ENCODE measurements at places on chromosomes 13 and 19.

- DNase-seq, result no peak
Measured at GRCh38 chr13:41516760-41517159, 59.4 kb downstream of the RGCC start.

GRCh38 chr19:18850471-18851375, 19.0 kb downstream of the UPF1 start:
- no peak for DNase-seq

DNA sequence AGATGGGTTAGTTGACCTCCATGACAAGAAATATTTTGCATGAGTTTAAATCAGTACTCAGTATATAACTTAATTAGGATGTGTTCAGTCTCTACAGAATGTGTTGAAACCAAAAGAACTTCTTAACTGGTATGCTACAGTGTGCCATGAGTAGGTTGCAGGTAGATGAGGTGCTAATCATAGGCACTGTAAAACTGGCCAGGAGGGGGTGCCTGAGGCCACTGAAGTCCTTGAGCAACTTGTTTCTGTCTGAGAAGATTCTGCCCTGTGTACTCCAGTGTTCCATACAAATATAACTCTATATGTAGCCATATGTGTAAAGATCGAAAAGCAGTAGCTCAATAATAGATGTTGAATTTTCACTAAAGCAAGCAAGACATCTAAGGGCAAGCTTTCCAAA, 549.2 kb upstream of the KLF12 start:
- no peak for DNase-seq

DNA sequence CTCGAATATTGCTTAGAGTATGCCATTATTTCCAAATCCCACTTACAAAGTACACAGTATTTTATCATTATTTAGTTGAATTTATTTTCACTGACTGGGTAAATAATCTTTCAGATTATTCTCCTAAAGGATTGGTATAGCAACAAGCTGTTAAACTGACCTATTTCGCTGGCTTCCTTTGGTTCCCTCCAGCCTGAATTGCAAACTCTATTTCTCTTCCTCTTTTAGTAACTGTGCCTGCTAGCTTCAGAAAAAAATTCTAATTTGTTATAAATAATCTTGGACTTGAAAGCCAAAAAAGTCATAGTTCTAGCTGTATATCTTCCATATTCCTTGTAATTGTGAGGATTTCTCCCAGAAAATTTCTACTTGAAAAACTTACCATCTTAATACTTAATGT, 15.0 kb upstream of the CCNA1 start:
- no peak for DNase-seq

- DNase-seq, result no peak
Measured at GRCh38 chr13:51804295-51805172, 571 bp upstream of the DHRS12 start.

GRCh38 chr13:20121159-20121525, 39.7 kb downstream of the GJA3 start:
- DNase-seq, result no peak

DNA sequence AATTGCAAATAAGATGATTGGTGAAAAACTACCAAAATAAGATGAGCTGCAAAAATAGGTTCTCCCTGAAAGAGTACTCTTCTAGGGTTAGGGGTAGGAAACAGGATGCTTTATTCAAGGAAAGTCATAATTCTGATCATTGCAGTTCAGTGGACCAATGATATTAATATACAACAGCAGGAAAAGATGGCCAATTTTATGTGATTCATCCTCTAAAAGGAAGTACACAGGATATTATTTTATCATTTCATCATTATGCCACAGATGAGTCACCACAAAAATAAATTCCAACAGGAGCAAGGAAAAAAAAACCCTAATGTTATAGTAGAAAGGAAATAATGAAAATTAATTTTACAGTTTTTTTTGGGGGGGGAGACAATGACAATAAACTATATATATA, 205.0 kb downstream of the NALCN start:
- DNase-seq, result no peak

GRCh38 chr13:23551213-23552008, 18.8 kb upstream of the TNFRSF19 start:
- no peak for DNase-seq

DNA sequence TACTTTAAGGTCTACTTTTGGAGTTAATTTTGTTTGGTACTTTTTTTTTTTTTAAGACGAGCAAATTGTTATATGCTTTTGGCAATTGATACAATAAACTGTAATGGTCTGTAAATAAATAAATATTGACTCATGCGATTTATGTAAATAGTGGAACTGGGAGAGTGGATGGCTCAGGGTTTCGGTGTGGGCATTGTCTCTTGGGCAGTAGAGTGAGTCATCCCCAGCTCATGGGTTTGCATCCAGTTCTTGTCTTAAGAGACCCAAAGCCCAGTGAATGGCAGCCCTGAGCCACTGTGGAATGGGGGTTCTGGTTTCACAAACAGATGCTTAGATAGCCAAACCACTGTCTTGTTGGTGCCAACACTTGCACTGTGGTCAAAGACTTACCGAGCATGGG, 33.0 kb downstream of the FGF9 start:
- DNase-seq, result peak; percentile 6

- no peak for DNase-seq
Measured at GRCh38 chr13:32252812-32253438, 62.2 kb downstream of the ZAR1L start.

DNA sequence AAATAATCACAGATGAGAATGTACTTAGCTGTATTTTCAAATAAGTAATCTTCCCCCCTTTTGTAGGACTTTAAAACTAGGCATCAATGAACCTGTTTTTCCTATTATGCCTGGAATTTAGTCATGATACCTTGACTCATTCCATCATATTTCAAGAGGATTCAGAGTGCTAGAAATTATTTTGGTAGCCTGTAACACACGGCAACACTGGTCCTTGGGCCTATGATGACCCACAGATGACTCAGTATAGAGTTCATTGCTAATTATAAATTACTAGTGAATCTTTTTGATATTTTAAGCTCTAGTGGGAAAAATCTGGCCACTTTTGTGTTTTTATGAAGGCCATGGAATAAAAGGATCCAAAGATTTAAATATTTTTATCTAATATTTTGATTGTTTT, 26.0 kb upstream of the GARRE1 start:
- DNase-seq, result no peak

GRCh38 chr19:37148214-37148613, 24.3 kb downstream of the ZNF585A start:
- DNase-seq, result no peak

GRCh38 chr13:87035526-87035925, 635.6 kb upstream of the SLITRK5 start:
- DNase-seq, result no peak

DNA sequence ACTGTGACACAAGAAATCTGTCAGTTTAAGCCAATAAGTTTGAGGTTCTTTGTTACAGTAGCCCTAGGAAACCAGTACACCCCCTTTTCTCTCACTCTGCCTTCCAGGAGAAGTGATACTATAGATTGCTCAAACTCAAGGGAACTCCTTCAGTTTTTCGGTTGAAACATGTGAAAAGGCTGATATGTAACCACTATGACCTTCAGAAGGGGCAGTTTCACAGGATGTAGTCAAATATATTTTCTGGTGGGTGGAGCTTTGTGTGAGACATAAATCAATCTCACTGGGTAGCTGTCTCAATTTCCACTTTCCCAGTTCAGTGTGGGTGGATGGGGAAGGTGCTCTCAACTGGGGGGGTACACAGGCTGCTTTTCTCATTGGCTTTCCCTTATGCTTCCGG, 41.7 kb downstream of the HTR2A start:
- DNase-seq, result no peak

- no peak for DNase-seq
Measured at GRCh38 chr19:33825556-33825955, 28.9 kb downstream of the KCTD15 start.

DNA sequence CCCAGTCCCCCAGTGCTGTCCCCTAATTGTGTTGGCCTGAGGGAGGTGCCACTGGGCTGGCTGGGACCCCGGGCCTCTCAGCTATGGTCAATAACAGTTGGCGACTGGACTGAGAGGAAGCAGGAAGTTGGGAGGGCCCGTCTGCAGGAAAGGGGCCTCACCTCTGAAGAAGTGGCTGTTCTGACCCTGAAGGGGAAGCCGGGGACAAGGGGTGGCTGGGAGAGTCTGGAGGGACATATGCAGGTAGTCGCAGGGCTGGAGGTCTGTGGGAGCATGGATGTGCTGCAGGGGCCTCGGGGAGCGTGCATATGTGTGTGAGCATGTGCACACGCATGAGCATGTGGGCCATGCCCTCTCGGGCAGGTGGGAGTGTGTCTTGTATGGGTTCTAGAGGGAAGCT, 5.9 kb downstream of the PKN1 start:
- DNase-seq, result no peak

GRCh38 chr13:44294876-44295275, 78.7 kb upstream of the SERP2 start:
- DNase-seq, result no peak

DNA sequence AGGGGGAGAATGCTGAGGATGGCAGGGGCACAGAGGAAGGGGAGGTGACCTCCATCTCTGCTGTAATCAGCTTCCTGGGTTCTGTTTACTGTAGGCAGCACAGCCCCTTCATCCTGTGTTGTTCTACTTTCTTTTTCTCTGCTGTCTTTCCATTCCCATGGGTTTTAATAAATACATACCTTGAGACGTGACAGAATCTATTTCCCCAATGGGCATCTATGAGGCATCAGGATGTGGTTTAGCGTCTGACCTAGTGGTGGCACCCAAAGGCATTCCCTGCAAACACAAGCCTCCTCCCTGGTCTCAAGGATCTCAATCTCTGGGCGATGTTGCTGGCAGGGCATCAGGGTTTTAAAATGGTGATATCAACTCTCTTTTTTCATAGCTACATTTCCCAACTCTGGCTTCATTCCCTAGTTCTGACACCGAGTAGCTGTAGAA, 60.8 kb downstream of the ALOX5AP start:
- DNase-seq, result peak; percentile 87

DNA sequence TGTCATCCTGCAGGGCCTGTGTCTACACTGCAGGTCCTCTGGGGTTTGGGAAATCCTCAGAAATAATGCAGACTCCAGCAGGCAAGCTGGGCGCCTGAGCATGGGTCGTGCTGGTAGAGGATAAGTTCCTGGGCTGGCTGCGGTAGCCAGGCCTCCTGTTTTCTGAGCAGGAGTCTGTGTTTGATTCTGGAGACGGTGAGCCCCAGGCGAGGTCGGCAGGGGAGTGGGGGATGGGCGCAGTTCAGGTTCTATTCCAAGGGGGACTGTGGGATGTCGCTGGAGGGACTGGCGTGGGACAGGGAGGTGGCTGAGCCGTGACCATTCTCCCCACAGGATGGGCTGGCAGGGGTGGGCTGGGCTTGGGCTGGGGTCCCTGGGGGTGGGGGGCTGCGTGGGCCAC, 154.7 kb downstream of the KDM4B start:
- DNase-seq, result no peak

- DNase-seq, result peak; percentile 92
Measured at GRCh38 chr19:35509018-35509652, 4.3 kb downstream of the DMKN start.

- DNase-seq, result no peak
Measured at GRCh38 chr19:7602935-7603497, 7.4 kb downstream of the CAMSAP3 start.

GRCh38 chr19:46932346-46932745, 71.5 kb downstream of the ARHGAP35 start:
- no peak for DNase-seq

GRCh38 chr13:32029684-32030083, 1.9 kb upstream of the FRY start:
- no peak for DNase-seq

DNA sequence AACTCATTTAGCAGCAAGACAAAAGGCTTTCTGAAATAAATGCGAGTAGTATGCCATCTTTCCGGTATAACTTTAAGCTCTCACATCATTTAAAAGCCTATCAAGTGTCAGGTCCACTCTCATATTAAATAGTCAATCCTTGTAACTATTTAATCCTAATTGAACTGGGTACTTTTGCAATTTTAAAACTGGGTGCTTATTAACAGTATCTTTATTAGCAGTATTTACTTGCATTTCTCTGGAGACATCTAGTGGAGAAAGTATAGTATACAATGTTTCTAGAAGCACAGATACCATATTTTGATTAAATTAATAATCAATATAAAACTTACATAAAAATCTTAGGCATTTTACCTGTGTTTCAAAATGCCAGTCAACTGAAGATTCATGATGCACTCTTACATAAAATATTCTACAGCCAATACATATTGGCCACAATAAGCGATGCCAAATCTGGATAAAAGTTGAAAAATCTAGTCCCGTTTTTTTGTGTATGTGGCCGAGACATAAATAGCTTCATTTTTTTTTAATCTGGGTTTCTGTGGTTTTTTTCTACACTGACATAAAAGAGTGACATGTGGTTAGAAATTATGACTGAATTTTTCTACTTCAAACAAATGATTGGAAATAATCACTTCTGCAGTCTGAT, 4.3 kb upstream of the POSTN start:
- peak; percentile 36 for DNase-seq

- DNase-seq, result peak; percentile 76
Measured at GRCh38 chr19:50556282-50557008, 11.8 kb downstream of the LRRC4B start.

GRCh38 chr13:70171151-70171550, 62.9 kb upstream of the KLHL1 start:
- DNase-seq, result no peak
